ENCODE measurements at places on chromosomes 5 and 9.

DNA sequence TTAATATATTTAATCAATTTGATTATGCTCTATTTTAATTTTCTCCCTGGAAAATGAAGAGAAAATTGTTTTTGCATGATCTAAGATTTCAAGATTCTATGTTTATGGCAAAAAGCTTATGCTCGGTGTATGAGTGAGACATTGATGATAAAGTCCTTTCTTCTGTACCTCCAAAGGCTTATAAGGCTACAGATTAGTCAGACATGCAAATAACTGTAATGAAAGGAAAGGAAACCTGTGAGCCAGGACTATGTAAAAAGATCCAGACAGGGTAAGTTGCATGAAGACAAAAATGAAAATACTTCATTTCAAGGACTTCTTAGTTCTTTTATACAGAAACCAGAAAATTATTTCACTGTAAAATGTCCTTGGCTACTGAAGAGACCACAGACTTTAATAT is 52.2 kb upstream of the EDIL3 start:
- no peak overlapping the region for H3K4me3 ChIP-seq
- no peak for DNase-seq
- peaks cover 2% of the 10 kb centered on the region for H3K36me3 ChIP-seq
- no peak overlapping the region for H3K27ac ChIP-seq
- H3K4me1 ChIP-seq, result no peaks in the 10 kb centered on the region
- no peaks in the 10 kb centered on the region for H3K27me3 ChIP-seq

DNA sequence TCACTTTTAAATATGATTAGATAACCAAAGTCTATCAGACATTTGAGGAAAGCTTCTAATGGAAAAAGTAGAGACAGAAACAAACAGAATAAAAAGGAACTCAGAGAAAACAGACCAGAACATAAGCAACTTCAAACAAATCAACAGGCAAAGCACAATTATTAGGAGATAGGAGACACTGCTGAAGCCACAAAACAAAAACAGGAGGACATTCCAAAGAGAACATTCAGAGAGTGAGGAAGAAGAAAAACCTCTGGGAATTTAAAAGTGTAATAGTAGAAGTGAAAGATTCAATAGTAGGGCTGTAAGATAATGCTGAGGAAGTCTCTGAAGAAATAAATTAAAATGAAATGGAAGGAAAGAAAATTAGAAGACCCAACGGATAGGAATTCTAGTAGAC is 83.2 kb upstream of the TBCA start:
- H3K36me3 ChIP-seq, result no peaks in the 10 kb centered on the region
- H3K4me3 ChIP-seq, result no peak overlapping the region
- no peak overlapping the region for H3K27ac ChIP-seq
- H3K27me3 ChIP-seq, result peaks cover 38% of the 10 kb centered on the region
- H3K4me1 ChIP-seq, result peaks cover 8% of the 10 kb centered on the region

GRCh38 chr9:1522219-1522767 is 472.1 kb downstream of the DMRT2 start:
- H3K4me3 ChIP-seq, result no peak overlapping the region
- H3K27me3 ChIP-seq, result no peaks in the 10 kb centered on the region
- DNase-seq, result no peak
- no peaks in the 10 kb centered on the region for H3K4me1 ChIP-seq

DNA sequence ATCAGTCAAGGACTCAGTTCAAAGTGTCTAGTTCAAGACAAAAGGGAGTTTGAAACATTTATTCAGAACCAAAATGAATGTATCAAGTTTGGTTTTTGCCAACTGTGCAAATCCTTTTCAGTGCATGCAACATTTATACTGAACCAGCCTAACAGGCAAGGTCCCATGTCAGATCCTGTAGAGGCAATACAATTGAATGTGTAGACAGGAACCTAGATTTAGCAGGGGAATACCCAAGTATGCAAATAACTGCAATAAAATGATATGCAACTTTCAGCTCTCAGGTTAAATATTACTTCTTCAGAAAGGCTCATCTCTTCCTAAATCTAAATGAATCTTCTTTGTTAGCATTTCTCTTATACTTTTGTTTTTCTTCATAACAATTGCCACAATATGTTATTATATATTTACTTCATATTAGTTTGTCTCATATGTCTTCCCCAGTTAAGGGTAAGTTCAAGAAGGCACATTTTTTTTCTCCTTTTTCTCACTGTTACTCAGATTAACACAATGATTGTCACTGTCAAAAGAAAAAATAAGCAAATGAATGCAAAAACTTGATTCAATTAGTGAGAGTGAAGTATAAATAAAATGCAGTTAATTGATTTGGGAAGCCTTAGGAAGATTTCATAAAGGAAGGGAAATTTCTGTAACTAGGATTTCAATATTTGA is 163.9 kb upstream of the RASA1 start:
- no peaks in the 10 kb centered on the region for H3K36me3 ChIP-seq
- no peak for DNase-seq
- H3K27ac ChIP-seq, result no peak overlapping the region
- no peaks in the 10 kb centered on the region for H3K27me3 ChIP-seq

DNA sequence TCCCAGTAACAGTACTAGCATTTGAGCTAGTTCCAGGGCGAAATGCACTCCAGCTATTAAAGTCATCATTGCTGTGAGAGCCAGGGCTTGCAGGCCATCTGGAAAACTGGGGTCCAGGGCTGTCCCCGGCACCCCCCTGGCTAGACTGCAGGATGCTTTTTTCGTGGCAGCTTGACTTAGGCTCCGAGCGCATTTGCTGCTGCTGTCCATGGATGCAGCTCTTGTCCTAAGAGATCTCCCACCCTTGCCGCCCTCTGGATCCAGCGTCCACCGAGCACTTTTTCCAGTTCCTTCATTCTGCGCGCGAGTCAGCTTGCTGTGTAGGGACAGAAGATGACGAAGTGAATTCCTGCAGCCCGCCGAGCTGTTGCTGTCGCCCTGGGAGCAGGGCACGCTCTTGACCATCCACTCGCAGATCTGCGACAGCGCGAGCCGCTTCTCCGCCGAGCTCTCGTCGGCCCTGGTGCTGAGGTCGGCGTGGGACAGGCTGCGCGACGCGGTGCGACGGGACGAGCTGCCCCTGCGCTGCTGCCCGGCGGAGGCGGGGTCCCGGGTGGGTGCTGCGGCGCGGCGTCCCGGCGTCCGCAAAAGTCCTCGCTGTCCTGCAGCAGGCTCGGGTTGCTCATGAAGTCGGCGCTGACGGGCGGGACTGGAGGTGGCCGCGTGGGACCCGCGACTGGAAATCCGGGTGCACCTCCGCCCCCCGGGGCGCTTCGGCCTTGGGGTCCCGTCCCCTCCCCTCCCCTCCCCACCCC is 30.7 kb downstream of the OR2V1 start:
- no peak overlapping the region for H3K27ac ChIP-seq
- peaks cover 13% of the 10 kb centered on the region for H3K4me1 ChIP-seq

GRCh38 chr9:127142291-127142690 is 19.9 kb upstream of the ANGPTL2 start:
- H3K27ac ChIP-seq, result no peak overlapping the region
- no peaks in the 10 kb centered on the region for H3K4me1 ChIP-seq
- no peak for DNase-seq
- no peaks in the 10 kb centered on the region for H3K27me3 ChIP-seq
- H3K36me3 ChIP-seq, result no peaks in the 10 kb centered on the region
- no peak overlapping the region for H3K4me3 ChIP-seq

DNA sequence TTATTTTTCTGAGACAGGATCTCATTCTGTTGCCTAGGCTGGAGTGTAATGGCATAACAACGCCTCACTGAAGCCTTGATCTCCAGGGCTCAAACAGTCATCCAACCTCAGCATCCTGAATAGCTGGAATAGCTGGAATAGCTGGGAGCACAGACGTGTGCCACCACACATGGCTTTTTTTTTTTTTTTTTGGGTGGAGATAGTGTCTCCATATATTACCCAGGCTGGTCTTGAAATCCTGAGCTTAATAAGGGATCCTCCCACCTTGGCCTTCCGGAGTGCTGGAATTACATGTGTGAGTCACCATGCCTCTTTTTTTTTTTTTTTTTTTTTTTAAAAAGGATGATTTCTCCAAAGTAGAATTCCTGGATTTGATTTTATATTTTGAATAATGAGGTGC is 60.7 kb downstream of the NSD1 start:
- H3K4me3 ChIP-seq, result no peak overlapping the region
- no peak overlapping the region for H3K27ac ChIP-seq
- H3K4me1 ChIP-seq, result no peaks in the 10 kb centered on the region
- H3K36me3 ChIP-seq, result peaks cover 13% of the 10 kb centered on the region
- DNase-seq, result no peak

DNA sequence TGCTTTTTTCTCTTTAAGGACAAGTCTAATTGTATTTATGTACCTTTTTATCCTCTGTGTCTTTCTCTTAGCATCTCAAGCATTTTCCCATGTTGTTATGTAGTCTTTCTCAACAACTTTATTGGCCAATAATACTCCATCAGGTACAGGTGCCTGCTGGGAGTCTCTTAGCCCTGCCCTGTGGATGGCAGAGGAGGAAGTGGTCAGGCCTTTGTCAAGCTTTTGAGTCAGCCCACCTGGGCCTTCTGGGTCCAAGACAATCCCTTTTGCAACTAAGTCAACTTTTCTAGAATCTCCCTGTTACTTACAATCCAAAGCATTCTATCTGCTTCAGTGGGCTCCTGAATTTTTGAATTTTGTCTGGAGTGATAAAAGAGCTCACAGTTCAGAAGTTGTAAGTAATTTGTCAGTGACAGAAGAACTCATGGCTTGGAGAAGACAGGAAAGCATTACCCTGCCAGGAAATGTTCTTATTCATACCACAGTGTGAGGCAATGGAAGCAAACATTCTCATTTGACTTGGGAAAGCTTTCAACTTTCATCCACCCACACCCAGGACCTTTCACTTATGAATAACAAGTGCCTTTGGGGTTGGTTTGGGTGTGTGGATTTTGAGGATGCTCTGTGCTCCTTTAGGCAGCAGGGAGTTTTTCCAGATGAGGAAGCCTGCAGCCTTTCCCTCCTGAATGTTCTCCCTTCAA is 200.0 kb upstream of the S1PR3 start:
- H3K4me1 ChIP-seq, result peaks cover 20% of the 10 kb centered on the region
- no peak overlapping the region for H3K27ac ChIP-seq
- H3K27me3 ChIP-seq, result peaks cover 62% of the 10 kb centered on the region
- no peak for DNase-seq
- H3K36me3 ChIP-seq, result peaks cover 9% of the 10 kb centered on the region

DNA sequence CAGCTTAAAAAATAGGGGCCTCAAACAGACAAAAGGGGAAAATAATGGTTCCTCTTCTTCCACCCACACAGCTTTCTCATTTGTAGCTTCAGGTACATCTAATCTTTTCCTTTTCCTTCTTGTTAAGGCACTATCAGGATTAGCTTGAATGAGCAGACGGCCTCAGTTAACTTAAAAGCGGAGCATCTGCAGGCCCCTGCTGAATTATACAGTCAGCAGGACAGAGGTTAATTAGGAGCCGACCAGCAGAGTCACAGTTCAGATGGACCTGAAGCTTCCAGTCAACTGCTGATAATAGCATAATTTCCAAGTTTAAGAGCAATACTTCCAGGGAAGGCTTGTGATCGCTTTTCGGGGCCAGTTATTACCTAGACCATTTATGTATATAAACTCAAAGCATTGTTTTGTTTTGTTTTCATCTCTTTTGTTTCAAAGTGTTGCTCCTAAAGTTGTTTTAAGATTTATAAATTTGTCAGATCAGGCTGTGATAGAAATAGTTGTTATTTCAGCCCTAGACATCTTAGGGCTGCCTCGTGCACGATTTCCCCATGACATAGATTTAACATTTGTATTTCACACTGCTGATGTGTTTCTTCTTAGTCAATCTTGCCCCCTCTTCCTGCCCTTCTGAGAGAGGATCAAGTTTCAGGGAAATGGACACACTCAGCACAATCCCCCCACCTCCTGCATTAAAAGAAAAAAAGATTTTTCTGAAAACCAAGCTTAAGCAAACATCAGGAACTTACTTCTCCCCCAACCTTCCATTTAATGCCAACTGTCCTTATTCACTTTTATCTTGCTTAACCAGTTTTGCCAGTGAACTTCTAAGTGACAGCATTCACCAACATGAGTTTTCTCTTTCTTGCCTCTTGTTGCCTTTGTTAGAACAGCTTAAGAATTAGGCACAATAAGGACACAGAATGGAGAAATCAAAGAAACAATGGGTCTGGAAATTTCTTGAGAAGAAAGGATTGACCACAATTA is 449.8 kb downstream of the ARHGEF28 start:
- no peaks in the 10 kb centered on the region for H3K36me3 ChIP-seq
- H3K27ac ChIP-seq, result no peak overlapping the region
- H3K27me3 ChIP-seq, result no peaks in the 10 kb centered on the region
- no peak for DNase-seq
- peaks cover 34% of the 10 kb centered on the region for H3K4me1 ChIP-seq

GRCh38 chr9:15572200-15572770 is 19.4 kb downstream of the CCDC171 start:
- no peaks in the 10 kb centered on the region for H3K27me3 ChIP-seq
- no peak for DNase-seq
- H3K4me3 ChIP-seq, result no peak overlapping the region
- no peak overlapping the region for H3K27ac ChIP-seq
- peaks cover 5% of the 10 kb centered on the region for H3K36me3 ChIP-seq

- H3K27ac ChIP-seq, result no peak overlapping the region
- H3K27me3 ChIP-seq, result no peaks in the 10 kb centered on the region
- H3K4me3 ChIP-seq, result no peak overlapping the region
- peaks cover 3% of the 10 kb centered on the region for H3K4me1 ChIP-seq
- H3K36me3 ChIP-seq, result peaks cover 6% of the 10 kb centered on the region
Measured at GRCh38 chr9:73073337-73074175, 78.1 kb upstream of the ANXA1 start.

DNA sequence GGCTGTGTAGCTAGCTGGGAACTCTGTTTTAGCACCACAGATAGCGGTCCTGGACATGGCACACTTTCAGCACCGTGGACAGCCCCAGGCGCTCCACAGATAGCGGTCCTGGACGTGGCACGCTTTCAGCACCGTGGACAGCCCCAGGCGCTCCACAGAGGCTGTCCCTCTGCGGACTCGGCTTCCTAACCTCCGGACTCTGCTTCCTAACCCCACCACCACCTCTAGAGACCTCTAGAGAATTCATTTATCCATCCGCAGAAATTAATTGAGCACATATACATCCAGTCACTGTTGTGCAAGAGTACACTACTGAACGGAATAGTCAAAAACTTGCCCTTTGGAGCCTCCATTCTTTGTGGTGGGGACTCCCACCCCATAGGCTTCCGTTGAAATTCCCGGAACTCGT is 27.4 kb downstream of the UNC5A start:
- no peak overlapping the region for H3K27ac ChIP-seq
- H3K36me3 ChIP-seq, result no peaks in the 10 kb centered on the region
- no peak overlapping the region for H3K4me3 ChIP-seq

DNA sequence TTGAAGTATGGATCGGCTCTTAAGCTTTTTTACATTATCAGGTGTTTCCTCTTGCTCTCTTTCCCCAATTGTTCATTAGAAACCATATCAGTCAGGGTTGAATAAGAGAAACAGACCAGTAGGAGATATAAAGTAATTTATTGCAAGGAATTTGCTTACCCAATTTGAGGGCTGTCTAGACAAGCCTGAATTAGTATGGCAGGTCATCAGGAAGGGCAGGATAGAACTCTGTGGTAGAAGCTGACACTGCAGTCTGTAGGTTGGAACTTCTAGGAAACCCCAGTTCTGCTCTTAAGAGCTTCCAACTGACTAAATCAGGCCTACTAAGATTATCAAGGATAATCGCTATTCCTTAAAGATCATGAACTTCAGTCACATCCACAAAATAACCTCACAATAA is 24.3 kb downstream of the ISOC1 start:
- DNase-seq, result no peak
- H3K4me3 ChIP-seq, result no peak overlapping the region
- no peaks in the 10 kb centered on the region for H3K27me3 ChIP-seq
- H3K36me3 ChIP-seq, result no peaks in the 10 kb centered on the region
